ENCODE measurements at places on chromosomes 11 and 22.

- DNase-seq, result peak; percentile 8
Observed at GRCh38 chr22:47795477-47796127, 1033.2 kb downstream of the TBC1D22A start.

GRCh38 chr22:39236321-39237317 lies 8.2 kb downstream of the PDGFB start:
- peak; percentile 79 for DNase-seq

DNA sequence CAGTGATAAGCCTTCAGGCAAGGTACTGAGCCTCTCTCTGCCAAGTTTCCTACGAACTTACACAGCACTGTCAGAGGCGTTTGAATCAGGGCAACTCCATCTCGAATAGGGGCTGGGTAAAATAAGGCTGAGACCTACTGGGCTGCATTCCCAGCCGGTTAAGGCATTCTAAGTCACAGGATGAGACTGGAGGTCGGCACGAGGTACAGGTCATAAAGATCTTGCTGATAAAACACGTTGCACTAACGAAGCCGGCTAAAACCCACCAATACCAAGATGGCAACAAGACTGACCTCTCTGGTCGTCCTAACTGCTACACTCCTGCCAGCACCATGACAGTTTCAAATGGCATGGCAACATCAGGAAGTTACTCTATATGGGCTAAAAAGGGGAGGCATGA lies 20.4 kb upstream of the POGLUT3 start:
- DNase-seq, result no peak

GRCh38 chr11:6927030-6927617 lies 898 bp downstream of the ZNF215 start:
- no peak for DNase-seq

- no peak for DNase-seq
Observed at GRCh38 chr22:30436196-30436595, 10.6 kb downstream of the MTFP1 start.

DNA sequence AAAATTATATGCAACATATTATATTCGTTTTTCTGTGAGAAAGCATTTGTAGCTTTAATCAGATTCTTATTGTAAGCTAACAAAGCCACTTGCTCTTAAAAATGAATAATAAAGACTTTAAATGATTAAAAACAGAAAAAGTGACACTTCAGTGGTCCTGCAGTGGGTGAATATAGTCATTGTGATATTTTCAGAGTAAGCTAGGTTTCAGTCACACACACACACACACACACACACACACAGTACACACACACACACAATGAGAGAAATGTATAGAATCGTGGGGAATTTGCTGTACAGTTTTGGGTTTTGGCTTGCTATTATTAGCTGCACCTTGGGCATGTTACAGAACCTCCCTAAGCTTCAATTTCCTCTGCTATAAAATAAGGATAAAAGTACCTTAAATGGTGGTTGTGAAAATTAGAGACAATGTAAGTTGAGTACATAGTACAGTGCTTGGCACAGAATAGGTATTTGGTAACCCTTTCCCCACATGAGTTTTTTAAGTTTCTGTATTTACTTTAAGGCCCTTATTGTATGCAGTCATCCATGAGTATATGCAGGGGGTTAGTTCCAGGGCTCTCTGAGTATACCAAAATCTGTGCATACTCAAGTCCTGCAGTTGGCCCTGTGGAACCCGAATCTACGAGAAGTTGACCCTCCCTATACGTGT lies 39.8 kb downstream of the CSTPP1 start:
- DNase-seq, result no peak

- DNase-seq, result no peak
Observed at GRCh38 chr11:957212-957920, 31.7 kb downstream of the AP2A2 start.

DNA sequence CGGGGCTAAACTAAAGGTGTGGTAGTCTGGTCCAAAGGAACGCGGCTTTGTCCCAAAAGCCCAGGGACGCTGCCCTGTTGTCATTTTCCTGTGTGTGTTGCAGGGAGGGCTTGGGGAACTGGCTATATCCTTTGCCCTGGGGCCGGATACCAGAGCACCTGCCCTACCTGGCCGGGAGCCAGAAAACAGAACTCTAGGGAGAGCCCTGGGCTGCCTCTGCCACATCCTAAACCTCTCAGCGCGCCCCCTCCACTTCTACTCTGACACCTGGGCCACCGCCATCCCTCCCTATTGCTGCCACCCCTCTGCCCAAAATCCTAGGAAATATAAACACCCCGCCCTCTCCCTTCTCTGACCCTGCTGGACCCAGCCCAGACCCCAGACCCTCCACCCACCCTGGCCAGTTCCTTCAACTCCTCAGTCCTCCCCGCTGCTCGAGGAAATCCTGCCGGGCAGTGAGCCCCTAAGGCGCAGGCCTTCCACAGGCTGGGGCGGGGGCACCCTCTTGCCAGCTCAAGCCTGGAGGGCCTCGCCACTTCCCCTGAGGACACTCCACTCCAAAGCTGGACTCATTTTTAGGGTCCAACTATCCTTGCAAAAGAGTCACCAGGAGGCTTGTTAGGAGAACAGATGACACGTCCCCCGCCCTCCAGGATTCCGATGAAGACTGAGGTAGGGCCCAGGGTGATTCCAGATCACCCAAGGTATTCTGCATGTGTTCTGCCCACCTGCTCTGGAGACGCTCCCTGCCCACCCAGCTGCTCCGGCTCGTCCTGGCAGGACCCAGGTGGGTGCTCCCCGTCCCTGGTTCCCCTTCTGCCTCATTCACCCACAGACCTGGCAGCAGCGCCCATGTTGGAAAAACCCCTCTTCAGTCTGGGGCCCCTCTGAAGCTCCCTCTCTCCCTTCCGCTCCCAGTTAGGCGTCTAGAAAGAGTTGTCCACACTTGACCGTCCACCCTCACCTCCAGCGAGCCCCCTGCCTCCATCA lies 12.2 kb downstream of the KCTD17 start:
- no peak for DNase-seq

DNA sequence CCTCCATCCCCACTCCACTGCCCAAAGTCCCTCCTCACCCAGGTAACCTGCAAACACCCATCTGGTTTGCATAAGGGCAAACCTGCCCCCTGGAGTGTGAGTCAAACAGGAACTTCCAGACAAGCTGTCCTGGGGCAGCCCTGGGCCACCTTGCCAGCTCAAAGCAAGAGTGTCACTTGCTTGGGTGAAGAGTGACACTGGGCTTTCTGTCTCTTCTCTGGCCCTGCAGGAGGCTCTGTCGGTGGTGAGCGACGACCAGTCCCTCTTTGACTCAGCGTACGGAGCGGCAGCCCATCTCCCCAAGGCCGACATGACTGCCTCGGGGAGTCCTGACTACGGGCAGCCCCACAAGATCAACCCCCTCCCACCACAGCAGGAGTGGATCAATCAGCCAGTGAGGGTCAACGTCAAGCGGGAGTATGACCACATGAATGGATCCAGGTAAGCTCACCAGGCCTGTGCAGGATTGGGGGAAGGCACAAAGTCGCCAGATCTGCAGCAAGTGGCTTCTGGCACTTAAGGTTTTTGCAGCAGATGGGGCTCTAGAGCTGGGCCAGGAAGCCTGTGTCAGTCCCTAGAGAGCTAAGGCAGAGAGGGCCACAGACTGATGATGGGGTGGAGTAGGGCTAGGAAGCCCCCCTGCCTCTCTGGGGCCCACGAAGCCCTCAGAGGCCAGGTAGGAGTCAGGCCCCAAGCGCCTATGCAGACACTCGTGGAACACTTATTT lies 64.2 kb downstream of the FLI1 start:
- peak; percentile 81 for DNase-seq

GRCh38 chr11:131668500-131669400 lies 298.3 kb downstream of the NTM start:
- DNase-seq, result peak; percentile 47

- DNase-seq, result no peak
Observed at GRCh38 chr22:39712751-39713525, 142.4 kb downstream of the CACNA1I start.

GRCh38 chr11:37544491-37544890 lies 946.5 kb upstream of the RAG2 start:
- DNase-seq, result no peak

GRCh38 chr22:41178425-41178975 lies 26.6 kb upstream of the L3MBTL2 start:
- peak; percentile 12 for DNase-seq

DNA sequence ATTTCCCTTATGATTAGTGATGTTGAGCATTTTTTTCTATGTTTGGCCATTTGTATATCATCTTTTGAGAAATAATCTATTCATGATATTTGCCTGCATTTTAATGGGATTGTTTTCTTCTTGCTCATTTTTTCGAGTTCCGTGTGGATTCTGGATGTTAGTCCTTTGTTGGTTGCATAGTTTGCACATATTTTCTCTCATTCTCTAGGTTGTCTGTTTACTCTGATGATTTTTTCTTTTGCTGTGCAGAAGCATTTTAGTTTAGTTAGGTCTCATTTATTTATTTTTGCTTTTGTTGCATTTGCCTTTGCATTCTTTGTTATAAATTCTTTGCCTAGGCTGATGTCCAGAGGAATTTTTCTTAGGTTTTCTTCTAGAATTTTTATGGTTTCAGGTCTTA lies 87.3 kb downstream of the METTL15 start:
- no peak for DNase-seq

GRCh38 chr11:19218786-19219460 lies 17.1 kb upstream of the CSRP3 start:
- no peak for DNase-seq

GRCh38 chr22:21029486-21030025 lies 2.8 kb downstream of the SLC7A4 start:
- DNase-seq, result no peak

GRCh38 chr11:134441281-134441680 lies 29.2 kb upstream of the B3GAT1 start:
- no peak for DNase-seq

DNA sequence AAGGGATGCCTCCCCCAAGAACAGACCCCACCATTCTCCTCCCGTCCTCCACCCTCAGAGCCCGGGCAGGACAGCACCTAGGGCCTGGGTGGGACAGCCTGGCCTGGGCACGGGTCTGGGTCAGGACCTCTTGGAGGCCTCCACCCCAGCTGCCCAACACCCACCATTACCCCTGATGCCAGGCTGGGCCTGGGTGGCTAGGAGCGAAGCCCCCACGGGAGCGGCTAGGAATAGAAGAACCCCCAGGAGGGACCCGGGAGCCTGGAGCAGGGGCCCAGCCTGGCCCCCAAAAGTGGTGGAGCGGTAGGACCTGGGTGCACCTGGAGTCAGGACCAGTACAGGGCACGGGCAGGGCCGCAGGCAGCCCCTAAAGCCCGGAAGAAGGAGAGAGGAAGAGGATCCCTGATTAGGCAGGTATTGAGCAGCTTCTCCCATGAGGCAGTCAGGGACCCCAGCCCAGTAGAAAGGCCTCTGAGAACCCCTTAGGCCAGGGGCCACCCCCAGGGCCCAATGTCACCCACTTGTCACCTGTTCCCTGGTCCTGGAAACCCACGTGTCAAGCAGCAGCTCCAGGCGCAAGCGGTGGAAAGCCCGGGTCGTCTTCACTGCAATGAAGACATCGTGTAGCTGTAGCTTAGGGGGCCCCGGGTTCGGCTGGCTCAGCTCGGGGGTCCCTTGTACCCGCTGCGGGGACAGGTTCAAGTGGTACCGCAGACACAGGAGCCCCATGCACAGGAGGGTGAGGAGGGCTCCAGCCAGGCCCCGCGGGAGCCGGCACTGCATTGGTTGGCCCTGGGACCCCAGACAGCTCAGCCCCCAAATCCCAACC lies 575 bp downstream of the MFNG start:
- DNase-seq, result peak; percentile 51

GRCh38 chr11:93236741-93237675 lies 39.2 kb upstream of the SLC36A4 start:
- DNase-seq, result peak; percentile 48

DNA sequence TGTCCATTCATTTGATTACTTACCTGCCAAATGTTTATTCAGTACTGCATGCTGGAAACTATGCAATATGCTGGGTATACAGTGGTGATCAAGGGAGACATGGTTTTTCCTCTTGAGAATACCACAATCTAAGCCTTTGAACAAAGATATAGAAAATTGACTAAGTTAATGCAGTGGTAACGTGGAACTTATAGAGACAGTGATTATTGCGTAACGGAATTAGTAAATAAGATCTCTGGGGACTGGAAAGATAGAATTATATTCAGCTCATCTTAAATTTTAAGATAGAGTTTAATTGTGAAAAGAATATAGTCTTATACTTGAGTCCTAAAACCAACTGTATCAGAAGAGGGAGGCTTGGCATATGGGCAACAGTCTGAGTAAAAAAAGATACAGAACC lies 129.5 kb downstream of the UVRAG start:
- no peak for DNase-seq

DNA sequence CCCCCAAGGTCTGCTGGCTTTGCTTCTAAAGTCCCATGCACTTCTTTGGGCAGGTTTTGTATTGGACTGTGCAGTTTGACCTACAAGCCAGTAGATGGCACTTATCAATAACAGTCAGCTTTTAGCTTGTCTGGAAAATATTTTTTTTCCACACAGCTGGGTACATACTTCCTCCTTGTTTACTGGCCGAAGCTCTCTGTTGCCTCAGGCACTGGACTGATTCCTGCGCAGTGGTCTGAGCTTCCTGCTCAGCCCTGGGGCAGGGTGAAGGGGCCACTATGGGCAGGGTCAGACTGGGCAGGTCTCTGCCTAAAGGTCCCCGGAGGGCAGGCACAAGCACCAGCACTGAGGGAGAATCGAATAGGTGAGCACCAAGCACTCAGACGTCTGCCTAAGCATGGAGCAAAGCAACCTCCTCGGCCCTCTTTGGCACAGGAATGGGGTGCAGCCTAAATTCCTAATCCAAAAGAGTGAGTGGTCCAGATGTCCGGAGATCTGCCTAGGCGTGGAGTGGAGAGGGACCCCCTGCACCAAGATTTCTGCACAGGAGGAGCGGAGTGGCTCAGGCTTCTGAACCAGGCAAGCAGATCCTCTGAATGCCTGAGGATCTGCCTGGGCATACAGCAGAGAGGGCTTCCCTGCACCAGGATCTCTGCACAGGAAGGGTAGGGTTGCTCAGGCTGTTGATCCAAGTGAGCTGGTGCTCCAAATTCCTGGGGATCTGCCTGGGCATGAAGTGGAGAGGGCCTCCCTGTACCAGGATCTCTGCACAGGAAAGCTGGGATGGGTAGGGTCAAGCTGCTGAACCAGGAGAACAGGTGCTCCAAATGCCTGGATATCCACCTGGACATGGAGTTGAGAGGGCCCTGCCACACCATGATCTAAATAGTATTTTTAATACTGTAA lies 105.9 kb upstream of the C11orf58 start:
- no peak for DNase-seq

- DNase-seq, result no peak
Observed at GRCh38 chr11:122847466-122847865, 9.2 kb downstream of the CRTAM start.

DNA sequence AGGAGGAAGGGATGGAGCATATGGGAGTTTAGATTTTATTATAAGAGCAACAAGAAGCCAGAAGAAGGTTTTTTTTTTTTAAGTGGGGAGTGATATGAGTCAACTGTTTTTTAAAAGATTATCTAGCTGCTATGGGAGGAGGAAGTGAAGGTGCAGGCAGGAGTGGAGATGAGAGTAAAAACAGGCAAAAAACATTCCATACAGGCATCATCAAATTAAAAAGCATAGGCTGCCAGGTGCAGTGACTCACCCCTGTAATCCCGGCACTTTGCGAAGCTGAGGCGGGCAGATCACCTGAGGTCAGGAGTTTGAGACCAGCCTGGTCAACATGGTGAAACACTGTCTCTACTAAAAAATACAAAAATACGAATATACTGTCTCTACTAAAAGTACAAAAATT lies 368.4 kb upstream of the MTNR1B start:
- DNase-seq, result no peak

- no peak for DNase-seq
Observed at GRCh38 chr11:88039476-88040147, 135.6 kb downstream of the RAB38 start.

Measured in activated CD8-positive, alpha-beta memory T cell treated with anti-CD3 and anti-CD28 coated beads, Interleukin-2, amount 10 ng/mL, durations not matched to agents 7 days and 5 days (primary cell).